ENCODE measurements at places on chromosomes 1 and 21.

DNA sequence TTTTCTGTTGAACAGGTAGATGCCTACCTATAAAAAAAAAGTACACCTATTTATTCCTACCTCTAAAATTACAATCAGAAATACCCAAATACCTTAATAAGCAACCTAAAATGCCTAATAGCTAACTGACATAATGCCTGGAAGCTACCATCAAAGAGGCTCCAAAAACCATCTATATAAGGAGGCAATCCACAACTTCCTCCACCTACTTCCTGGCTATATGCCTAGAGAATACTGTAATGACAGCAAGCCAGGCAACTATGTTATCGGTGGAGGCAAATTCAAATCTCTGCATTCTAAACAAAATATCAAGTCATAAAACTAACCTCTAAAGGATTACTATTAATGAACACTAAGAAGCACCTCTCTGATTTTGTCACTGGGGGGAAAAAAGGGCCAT, 10.1 kb downstream of the ZNF644 start:
- DNase-seq, result peak; percentile 23

DNA sequence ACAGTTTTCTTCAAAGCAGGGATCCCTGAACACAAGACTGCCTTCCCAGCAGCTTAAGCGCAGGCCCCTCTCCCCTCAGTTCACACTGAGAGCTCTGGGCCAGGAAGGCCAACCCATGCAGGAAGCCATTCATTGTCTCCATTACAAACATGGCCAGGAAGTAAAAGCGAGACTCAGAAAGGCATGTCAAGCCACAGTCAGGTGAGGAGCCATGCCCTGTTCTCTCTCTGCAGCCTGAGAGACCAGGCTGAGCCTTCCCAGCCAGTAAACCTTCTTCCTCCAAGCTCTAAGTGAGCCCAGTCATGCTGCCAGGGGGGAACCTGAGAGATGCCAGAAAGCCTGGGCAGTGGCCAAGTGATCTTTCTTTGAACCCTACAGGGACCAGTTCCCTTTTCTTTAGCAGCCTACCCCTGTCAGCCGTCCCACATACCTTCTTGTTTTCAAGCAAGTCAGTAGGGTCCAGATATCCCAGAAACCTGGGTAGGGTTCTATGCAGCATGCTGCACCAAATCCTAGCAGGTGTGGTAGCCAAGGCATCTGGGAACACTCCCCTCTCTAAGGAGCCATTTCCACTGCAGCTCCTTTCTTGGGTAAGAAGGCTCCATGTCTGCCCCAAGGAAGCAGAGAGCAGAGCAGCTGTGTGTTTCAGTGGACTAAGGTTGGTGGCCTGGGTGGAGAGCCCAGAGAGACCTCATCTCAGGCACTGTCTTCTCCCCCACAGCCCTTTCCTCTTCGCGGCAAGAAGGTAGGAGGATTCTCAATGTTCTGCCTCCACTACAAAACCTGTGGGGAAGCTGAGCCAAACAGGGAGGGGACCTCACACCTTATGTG, 977 bp downstream of the TRAF3IP3 start:
- no peak for DNase-seq

- DNase-seq, result no peak
Observed at GRCh38 chr1:184395370-184395769, 8.5 kb downstream of the C1orf21 start.

GRCh38 chr1:91622616-91623015, 122.0 kb downstream of the CDC7 start:
- DNase-seq, result no peak

GRCh38 chr1:229266832-229267500, 3.9 kb upstream of the RAB4A start:
- no peak for DNase-seq

GRCh38 chr1:5519366-5520135, 472.7 kb downstream of the NPHP4 start:
- DNase-seq, result no peak

- DNase-seq, result no peak
Observed at GRCh38 chr1:212946872-212947271, 3.5 kb upstream of the VASH2 start.

GRCh38 chr1:243559575-243560162, 290.4 kb downstream of the AKT3 start:
- peak; percentile 27 for DNase-seq

- DNase-seq, result peak; percentile 91
Observed at GRCh38 chr1:29688471-29689365, 452.4 kb downstream of the PTPRU start.

GRCh38 chr1:214451596-214451995, 99.8 kb downstream of the PTPN14 start:
- peak; percentile 74 for DNase-seq

DNA sequence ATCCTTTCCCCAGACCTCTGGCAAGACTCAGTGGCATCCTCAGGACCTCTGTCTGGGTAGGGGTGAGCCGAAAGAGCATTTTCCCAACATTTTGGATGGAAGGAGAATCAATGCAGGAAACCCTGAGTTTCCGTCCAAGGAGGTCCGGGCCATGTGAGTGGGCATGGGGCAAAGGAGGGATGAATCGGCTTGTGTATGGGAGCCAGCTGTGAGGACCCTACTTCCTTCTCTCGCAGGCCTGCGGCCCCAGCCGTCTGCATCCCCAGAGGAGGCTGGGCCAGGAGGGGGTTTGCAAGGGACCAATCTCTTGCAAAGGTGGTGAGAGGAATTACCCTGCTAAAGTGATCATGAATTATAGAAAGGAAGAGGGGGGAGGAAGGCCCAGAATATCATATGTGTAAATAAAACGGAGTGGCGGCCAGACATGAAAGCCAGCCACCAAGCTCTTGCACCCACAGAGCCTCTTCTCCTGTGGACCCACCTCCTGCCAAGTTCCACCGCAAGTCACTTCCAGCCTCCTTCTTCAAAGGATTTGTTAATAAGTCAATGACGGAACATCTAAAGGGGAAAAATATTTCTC, 48.2 kb upstream of the POU3F1 start:
- no peak for DNase-seq

- peak; percentile 71 for DNase-seq
Observed at GRCh38 chr1:243595527-243596210, 254.4 kb downstream of the AKT3 start.

GRCh38 chr1:178938959-178939317, 68.1 kb upstream of the ANGPTL1 start:
- peak; percentile 84 for DNase-seq

GRCh38 chr1:31696242-31696641, 7.6 kb downstream of the COL16A1 start:
- DNase-seq, result no peak

GRCh38 chr1:1169429-1170214, 4.1 kb upstream of the TTLL10 start:
- DNase-seq, result no peak

GRCh38 chr1:230101556-230101955, 34.5 kb downstream of the GALNT2 start:
- DNase-seq, result no peak

GRCh38 chr1:172638249-172638648, 20.7 kb upstream of the FASLG start:
- no peak for DNase-seq

DNA sequence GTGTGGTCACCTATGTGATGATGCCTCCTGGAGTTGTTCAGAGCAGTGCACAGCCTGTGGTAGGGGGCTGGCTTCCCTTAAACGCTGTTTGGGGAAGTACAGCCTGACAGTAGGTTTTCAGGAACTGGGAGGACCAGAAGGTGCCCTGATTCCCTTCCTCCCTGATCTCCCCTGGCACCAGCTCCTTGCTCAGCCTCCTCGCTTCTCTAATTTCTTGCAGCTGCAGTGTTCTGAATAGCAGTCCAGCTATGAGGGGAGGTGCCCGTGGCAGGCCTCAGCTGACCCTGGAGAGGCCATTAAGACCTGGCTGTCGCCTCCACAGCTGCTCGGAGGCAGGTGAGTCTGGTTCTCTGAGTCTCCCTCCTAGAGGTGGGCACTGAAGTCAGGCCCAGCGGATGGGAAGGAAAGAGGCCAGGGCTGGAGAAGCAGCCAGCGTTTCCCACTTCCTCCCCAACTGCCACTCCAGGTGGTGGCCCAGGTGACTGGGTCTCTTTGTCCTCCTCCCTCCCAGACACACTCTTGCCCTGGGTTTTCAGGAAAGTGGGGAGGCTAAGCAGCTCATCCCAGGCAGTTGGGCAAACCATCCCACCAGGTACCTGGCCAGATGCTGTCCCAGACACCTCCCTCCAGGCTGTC, 52.0 kb upstream of the RPL11 start:
- DNase-seq, result no peak

GRCh38 chr1:47814612-47815395, 182.4 kb downstream of the TRABD2B start:
- no peak for DNase-seq

DNA sequence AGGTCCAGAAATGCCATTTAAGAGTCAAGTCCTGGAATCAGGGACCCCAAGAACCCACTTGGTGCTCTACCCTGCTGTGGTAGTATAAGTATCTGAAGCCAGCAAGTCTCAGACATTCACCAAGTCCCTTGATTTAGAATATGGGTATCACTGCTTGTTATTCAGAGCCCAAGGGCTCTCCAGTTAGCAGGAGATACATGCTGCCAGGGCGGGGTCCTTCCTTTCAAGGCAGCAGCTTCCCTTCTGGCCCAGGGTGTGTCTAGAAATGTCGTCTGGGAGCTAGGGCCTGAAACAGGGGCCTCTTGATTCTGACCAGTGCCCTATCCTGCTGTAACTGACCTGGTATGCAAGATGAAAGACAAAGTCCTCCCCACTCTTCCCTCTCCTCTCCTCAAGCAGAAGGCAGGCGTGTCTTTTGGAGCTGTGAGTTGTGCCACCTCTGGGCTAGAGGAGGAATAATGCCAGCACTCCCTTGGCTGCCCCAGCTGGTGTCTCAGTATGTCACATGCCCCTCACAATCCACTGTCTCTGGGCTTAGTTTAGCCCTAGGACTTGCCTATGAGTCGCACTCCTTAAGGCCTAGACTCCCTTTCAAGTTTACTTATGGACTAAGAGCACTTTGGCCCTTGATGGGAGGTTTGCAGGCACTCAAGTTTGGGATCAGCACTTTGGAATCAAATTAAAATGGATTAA, 200.2 kb downstream of the MRPL39 start:
- DNase-seq, result no peak

GRCh38 chr1:6785318-6785727, at the start of gene CAMTA1:
CAMTA1 (plus strand) TSS chr1:6785454; CDS start chr1:6785531, 77 bp downstream.
- DNase-seq, result no peak

Measured in fibroblast of skin of right biceps (primary cell).